ENCODE measurements at places on chromosomes 6 and 20.

- no peak for DNase-seq
Observed at GRCh38 chr6:23305325-23305943, 736.1 kb downstream of the HDGFL1 start.

DNA sequence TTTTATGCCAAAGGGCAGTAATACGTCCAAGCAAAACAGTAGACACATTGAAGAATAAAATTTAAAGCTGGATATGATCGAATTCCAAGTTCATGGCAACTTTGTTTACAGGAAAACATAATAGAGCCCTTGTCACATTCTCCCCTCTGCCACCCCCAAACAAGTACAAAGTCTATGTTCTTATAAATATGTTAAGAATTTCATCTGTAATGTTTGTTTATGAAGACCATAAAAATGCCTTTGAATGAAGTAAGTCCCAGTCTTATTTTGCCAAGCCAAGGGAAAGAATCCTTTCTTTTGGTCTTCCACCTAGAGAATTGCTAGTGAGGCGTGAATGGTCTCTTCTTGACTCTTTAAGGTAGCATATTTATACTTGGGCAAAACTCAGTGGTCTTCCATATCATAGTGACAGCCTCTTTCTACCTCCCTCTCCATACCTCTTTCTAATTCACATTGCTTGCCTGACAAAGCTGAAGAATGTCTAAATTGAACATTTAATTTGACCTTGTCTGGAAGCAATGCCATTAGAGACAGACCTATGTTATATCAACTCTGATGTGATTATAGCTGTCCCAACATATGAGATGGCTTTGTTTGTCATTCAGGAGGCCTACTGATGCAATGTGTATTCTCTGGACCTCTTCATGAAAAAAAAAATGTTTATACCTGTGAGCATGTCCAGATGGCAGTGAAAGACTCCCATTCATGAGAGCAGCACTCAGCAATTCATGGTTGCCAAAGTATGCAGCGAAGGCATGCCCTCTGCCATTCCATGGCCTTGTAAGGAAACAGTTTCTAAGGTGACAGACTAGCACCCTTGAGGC is 70.6 kb upstream of the CCN2 start:
- DNase-seq, result no peak

DNA sequence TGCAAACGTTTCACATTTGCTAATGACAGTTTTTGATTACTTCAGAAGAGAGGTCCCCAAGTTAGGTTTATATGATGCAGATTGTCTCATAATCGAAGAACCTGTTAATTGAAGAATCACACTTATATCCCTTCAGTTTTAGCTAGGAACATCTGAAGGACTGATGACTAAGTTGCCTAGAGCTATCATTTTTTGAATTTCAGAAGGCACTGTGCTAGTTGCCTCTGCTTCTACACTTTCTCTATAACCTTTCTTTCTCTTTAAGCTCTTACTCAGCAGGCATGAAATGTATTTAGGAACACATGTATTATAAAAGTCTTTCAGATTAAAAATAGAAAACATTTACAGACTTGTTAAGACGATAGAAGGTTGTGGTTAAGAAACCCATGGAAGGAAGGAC is 14.4 kb upstream of the GJE1 start:
- no peak for DNase-seq

DNA sequence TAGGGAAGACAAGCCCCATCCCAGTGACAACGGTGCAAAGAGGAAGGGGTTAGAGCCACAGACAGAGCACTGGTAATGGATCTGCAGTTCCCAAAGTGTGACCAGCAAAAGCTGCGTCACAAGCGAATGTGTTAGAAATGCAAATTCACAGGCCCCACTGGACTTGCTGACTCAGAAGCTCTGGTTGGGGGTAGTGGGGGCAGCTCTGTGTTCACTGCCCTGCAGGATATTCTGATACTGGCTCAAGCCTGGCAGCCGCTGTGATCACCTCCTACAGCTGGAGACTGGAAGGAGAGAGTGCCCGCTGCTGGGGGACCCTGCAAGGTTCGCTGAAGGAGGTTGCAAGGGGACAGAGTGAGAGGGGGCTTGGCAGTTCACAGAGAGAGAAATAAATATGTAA is 179.7 kb upstream of the CDH4 start:
- no peak for DNase-seq

DNA sequence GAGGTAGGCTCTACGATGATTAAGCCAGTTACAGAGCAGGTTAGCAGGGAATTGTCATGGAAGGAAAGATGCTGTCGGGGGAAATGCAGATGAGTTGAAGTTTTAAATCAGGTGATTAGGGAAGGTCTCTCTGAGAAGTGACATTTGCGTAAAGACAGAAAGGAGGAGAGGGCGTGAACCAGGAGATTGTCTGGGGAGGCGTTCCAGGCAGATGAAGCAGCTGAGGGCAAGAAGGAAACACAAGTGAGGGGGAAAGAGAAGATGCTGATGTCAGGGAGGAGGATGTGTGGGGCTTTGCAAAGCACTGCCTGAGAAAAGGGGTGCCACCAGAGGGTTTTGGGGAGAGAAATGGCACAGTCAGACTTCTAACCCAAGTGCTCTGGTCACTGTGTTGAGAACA is 2.5 kb upstream of the TMEM14B start:
- no peak for DNase-seq

- no peak for DNase-seq
Observed at GRCh38 chr6:111753573-111753972, 119.7 kb downstream of the FYN start.

DNA sequence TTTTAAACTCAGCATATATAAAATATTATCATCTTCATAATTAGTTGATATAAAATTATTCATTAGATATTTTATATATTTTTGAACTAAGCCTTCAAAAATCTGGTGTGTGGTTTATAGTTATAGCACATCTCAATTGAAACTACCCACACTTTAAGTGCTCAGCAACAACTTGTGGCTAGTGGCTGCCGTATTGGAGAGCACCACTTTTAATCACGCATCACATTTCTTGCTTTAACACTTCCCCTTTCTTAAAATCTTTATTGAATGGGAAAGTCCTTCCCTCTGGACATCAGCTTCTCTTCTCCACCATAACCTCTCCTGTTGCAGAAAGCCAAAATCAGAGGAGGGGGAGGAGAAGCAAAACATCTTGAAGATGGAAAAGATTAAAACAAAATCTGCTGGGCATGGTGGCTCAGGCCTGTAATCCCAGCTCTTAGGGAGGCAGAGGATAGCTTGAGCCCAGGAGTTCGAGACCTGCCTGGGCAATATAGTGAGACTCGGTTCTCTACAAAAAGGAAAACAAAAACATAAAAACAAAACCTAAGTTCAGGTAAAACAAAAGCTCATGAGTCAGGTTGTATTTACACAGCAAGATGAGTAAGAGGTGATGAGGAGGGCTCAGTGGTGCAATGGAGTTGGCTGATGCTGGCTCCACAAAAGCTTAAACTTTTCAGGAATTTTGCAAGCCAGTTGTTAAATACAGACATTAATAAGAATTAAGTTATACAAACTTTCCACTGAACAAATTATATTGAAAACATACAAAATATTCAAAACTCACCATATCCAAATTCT is 237.0 kb upstream of the SUPT3H start:
- no peak for DNase-seq

DNA sequence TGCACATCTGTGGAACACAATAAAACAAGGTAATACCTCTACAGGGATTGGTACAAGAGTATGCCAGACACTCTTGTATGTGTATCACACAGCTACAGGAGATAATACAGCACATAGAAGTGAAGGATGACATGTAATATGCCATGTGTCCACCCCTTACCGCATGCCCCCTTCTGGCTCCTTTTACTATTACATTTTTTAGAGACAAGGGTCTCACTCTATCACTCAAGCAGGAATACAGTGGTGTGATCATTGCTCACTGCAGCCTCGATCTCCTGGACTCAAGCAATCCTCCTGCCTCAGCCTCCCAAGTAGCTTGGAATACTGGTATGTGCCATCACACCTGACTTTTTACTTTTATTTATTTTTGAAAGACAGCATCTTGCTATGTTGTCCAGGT is 4.2 kb upstream of the NCR3 start:
- peak; percentile 63 for DNase-seq

DNA sequence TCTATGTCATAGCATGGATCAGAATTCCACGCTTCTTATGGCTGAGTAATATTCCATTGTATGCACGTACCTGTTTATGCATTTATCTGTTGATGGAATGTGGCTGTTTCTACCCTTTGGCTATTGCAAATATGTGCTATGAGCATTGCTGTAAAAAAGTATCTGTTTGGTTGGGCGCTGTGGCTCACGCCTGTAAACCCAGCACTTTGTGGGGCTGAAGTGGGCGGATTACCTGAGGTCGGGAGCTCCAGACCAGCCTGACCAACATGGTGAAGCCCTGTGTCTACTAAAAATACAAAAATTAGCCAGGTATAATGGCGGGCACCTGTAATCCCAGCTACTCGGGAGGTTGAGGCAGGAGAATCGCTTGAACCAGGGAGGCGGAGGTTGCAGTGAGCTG is 182.4 kb downstream of the BCAS1 start:
- no peak for DNase-seq

- peak; percentile 62 for DNase-seq
Observed at GRCh38 chr20:59145924-59146779, 17.5 kb upstream of the ZNF831 start.

- DNase-seq, result no peak
Observed at GRCh38 chr20:53020834-53021233, 48.7 kb downstream of the TSHZ2 start.

- DNase-seq, result no peak
Observed at GRCh38 chr6:37524025-37524969, 24.6 kb upstream of the CCDC167 start.

DNA sequence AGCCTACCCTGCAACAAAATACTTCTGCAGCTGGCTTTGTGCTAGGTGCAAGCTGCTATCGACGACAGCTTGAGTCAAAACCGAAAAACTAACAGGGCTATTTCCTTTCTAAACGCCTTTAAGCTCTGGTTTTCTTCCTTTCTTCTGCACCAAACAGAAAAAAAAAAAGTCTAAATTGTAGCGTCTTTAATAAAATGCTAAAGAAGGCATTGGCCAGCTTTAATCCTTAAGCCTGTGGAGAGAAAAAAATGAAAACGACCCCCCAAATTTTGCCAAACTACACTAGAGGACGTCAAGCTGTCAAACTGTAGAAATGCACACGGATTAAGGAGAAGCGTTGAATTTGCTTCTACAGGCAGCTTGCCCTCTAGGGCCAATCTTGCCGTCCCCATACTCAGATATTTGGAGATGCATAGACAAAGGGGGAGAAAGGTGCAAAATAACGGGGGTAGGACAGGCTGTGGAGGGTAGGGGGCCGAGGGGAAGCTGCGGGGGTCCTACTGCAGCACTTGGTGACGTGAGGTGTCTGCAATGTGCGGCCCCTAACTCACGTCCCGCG is 1.4 kb upstream of the NRN1 start:
- DNase-seq, result no peak

DNA sequence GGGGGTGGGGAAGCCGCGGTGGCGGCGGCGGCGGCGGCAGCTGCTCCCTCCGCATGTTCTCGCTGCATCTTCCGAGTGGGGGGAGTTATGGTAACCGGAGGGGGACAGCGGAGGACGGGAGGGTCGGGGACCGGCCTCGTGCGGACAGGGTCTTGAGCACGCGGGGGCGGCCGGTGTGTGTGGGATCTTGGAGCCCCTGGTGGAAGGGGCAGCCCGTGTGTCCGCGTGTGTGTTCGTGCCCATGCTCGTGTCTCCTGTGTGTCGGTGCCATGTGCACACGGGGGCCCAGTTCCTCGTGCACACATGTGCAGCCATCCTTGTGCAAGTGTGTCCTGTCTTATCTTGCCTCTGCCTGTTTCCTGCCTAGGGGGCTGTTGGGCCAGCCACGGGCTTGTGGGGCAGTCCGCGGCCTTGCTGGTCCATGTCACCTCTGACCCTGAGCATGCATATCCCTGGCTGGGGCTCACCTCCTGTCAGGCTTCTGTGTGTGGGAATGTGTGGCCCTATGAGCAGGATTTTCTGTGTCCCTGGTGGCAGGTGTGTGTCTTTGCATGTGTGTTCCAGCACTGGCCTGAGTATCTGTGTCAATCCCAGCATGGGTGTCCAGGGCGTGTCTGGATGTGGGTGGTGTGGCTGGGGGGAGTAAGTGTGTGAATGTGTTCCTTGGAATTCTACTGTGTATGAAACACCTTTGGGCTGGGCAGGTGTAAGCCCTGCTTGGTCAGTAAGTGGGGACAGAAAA is 8.5 kb downstream of the SYNGAP1 start:
- DNase-seq, result peak; percentile 54

DNA sequence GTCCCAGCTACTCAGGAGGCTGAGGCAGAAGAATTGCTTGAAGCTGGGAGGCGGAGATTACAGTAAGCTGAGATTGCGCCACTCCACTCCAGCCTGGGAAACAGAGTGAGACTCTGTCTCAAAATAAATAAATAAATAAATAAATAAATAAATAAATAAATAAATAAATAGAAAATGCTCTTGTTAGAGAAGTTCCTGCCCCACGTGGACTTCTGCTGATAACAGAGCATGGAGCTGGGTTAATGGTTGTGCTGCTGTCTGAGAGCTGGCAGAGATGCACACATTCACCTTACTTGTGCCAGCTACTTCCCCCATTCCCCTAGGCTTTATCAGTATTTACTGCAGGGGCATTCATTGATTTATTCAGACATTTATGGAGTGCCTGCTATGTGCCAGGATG is 155.2 kb upstream of the KCNG1 start:
- DNase-seq, result no peak

DNA sequence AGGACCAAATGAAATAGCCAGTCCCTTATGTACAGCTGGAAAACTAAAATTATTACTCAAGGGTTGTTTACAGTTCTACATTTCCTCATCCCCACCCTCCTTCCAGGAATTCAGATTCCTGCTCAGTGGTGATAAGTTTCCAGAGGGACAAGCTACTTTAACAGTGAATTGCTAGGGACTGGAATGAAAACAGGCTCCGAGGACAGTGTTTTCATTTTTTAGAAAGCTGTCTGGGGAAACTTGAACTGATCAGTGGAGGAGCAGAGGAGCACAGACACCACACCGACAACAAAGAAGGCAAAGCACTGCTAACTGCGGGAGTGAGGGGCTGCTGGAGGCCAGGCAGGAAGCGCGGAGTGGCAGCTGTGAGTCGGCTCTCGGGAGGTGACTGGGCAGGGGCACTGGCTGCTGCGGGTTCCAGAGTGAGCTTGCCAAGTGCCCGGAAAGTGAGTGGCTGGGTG is 322.2 kb downstream of the ESR1 start:
- no peak for DNase-seq

- peak; percentile 88 for DNase-seq
Observed at GRCh38 chr6:28399350-28400121, at the start of gene ZSCAN12. Gene ZSCAN12, minus strand, starts transcription at chr6:28399747. Its CDS starts 1,342 bp downstream, at chr6:28398405.

- DNase-seq, result no peak
Observed at GRCh38 chr6:19327241-19327640, 509.9 kb upstream of the ID4 start.

GRCh38 chr20:33558348-33559144 is 68.7 kb downstream of the CBFA2T2 start:
- no peak for DNase-seq

GRCh38 chr20:20549704-20550103 is 162.7 kb downstream of the RALGAPA2 start:
- no peak for DNase-seq

GRCh38 chr20:64116541-64117431 is 9.4 kb upstream of the NPBWR2 start:
- DNase-seq, result peak; percentile 14

DNA sequence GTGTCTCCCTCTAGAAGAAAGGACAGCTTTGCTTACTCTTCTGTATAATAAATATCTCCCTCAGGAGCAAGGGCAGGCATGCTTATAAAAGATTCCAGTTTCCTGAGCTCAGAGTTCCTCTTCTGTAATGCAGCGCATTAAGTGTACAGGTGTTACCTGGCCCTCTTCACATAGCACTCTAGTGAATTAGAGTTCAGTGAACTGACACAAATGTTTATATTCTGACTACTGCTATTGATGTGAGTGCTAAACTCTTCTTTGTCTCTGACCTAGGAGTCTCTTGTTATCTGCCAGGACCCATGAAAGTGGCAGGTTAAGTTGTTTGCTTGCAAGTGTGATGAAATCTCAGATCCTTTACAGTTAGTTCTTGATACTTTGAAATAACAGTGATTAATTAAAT is 33.5 kb downstream of the CYB5R4 start:
- DNase-seq, result no peak

Measured in activated naive CD4-positive, alpha-beta T cell treated with anti-CD3 and anti-CD28 coated beads, Interleukin-2, amount 10 ng/mL, durations not matched to agents 7 days and 5 days (primary cell).